Frontal cortex (tissue), 4 donors: ENCODE measurements at places on chromosomes 13 and 19.

DNA sequence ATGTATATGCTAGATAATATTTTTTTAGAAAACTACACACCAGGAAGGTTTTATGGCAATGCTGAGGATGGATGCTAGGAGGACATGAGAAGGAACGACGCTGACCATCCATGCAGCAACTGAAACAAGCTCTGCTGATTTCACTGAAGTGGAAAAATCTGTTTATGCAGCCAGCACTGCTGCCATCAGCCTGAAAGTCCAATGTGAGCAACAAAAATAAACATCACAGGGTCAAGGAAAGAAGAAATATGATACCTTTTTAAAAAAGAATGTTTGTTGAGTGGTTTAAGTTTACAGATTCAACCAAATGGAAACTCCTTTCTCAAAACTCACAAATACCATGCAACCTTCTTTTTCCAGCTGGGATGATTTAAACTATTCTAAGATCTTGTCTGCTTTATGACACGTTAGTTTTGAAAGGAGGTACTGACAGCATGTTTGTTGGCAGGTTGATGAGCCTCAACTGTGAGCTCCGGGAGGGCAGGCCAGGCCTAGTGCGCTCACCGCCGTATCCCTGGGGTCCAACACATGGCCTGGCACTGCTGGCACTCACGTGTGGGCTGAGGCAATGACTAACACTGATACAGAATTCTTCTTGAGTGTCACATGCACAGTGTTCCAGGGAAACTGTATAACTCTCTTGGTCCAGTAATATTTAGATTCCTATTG lies 46.8 kb downstream of the LATS2 start:
- DNase-seq = no peak

GRCh38 chr19:8158411-8159074 lies 9.2 kb upstream of the FBN3 start:
- peak; percentile 72 for DNase-seq

GRCh38 chr19:34228347-34228746 lies 26.0 kb upstream of the GARRE1 start:
- no peak for DNase-seq

GRCh38 chr19:23460656-23461055 lies 65.4 kb upstream of the ZNF91 start:
- no peak for DNase-seq

DNA sequence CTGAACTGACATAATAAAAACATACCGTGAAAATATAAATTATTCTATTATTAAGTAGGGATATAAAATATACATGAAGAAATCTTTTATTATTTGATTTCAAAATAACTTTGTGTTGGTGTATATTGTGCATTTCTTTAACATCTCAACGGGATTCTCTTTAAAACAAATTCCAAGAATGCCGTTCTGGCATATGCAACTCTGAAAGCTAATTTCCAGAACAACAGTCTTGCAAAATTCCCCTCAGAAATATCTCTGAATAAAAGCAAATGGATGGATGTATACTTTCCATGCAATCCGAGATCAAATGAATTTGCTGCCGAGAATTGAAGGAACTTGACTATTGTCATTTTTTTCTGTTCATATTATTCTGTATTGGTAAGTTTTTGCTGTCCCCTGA lies 1579.8 kb downstream of the PCDH9 start:
- DNase-seq = no peak
